ENCODE measurements at places on chromosomes 2 and 18. TPM values are rescaled to one million over a fixed set of nuclear protein-coding genes. Genes with fewer than 3 reads are reported as not detected.

GRCh38 chr2:26542194-26542455, 64.2 kb upstream of the OTOF start:
- DNase-seq, result no peak

DNA sequence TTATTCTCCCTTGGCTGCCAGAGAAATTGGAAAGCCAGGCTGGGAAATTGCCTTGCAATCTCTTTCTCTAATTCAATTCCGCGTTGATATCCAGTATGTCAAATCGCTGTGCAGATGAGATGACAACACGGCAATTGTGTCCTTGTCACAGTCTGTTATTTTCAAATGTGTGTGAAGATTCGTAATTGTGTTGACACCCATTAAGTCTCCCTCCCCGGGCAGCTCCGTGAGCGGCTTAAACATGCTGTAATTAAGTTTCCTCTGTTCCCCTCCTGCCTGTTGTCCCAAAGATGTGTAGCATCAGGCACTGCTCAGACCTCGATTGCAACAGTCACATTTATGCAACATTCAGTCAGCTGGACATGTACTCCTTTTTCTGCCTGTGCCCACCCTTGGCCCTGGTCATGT, 209.5 kb downstream of the LPIN1 start:
- DNase-seq, result no peak

Gene COL3A1
- 988 TPM for polyA plus RNA-seq

DNA sequence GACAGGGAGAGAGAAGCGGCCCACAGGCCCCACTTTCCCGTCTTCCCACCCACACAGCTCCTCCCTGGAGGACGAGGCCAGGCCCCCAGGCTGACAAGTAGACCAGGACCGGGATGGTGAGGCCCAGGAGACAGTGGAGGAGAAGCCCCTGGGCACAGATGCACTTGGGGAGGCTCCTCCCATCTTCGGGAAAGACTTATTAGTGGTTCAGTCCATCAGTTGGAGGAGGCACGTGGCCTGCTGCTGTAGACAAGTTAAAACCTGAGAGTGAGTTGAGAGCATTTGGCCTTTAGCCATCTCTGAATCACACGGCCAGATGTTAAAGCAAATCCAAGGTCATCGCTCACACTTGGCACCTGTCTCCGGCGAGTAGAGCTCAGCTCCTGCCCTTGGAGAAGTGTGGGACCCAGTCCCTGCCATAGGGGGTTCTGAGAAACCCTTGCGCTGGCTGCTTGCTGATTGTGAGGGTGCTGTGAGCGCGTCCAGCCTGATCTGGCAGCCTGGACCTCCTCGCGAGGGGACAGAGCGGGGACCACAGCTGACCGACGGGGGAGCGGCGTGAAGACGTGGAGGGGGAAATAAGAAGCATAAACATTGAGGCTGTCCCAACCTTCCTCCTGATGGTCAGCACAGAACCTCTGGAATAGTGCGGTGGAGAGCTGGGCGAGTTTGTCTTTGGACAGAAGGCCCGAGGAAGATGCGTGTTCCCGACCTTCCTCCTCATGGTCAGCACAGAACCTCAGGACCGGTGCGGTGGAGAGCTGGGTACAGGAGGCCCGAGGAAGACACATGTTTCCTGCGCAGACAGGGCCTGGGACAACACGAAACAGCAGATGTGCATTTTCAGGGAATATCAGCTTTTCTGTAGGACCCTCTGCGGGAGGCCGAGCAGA, 24.7 kb upstream of the ALLC start:
- no peak for DNase-seq

- DNase-seq, result peak; percentile 25
These were observed at the start of gene CD302 for GRCh38 chr2:159797543-159798375. Gene CD302 (minus strand): TSS chr2:159798208. CDS start chr2:159798198, 10 bp downstream.

DNA sequence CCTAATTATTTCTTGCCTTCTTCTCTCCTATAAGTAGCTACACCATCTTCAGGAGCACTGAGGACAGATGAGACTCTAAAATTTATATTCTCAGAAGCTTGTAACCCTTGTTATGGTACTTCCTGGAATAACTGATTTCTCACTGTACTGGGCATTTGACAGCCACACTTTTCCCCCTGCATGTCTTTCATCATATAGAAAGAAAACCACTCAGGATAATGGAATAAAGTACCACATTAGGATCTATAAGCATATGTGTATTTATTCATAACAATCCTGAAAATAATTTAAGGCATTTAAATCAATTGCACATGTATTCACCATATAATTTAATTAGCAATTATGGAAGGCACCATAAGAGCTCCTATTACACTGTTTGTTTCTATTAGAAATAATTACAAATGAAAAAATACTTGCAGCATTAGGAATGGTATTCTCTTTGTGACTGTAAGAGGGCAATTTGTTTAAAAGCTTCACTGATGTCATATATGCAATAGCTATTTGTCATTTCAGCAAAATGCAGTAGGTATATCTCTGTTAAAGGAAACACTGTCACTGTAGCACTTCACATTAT, 216.9 kb upstream of the FSHR start:
- DNase-seq, result no peak

Gene LRRTM1
- 28.7 TPM for polyA plus RNA-seq

GRCh38 chr2:33077844-33078243, 131.1 kb downstream of the LTBP1 start:
- peak; percentile 63 for DNase-seq

Gene SGPP2
- polyA plus RNA-seq, result 18.5 TPM

Gene CD8B2
- 0.18 TPM for polyA plus RNA-seq

- DNase-seq, result no peak
These were observed 55.6 kb downstream of the THADA start for GRCh38 chr2:43540021-43540779.

DNA sequence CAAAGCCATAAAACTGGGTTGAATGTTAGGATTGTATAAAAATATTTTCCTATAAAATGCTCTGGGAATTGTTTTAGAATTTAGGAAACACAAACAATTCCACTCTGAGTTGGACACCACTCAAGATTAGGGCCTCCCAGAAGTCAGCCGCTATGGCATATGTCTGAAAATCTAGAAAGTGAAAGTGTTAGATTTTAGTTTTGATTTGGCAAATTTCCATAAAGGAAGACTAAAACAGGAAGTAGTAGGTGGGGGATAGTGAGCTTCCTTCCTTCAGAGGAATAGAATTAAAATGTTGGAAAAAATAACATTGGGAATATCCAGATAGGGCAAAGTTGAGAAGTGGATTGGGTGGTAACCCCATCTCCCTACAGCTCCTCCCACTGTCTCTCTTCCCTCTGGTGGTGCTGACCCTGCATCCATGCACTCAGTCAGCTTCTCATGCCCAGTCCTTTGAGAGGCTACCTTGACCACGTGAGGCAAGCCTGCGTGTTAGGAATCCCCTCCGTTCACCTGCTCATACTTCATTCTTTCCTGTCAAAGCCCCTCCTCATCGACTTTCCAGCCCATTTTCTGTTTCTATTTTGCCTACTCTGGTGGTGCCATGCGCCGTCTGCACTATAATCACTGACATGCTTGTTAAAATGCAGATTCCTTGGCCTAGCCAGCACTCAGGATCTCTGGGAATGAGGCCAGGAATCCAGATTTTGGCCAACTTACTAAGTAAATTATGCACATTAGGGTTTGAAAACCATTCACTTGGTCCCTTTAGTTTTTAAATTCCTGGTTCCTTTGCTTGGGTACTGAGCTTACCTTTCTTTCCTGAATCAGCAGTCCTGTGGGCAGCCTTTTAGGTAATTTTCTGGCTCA, 83.5 kb downstream of the POLE4 start:
- no peak for DNase-seq

GRCh38 chr2:239502430-239503186, 101.8 kb upstream of the HDAC4 start:
- DNase-seq, result no peak

DNA sequence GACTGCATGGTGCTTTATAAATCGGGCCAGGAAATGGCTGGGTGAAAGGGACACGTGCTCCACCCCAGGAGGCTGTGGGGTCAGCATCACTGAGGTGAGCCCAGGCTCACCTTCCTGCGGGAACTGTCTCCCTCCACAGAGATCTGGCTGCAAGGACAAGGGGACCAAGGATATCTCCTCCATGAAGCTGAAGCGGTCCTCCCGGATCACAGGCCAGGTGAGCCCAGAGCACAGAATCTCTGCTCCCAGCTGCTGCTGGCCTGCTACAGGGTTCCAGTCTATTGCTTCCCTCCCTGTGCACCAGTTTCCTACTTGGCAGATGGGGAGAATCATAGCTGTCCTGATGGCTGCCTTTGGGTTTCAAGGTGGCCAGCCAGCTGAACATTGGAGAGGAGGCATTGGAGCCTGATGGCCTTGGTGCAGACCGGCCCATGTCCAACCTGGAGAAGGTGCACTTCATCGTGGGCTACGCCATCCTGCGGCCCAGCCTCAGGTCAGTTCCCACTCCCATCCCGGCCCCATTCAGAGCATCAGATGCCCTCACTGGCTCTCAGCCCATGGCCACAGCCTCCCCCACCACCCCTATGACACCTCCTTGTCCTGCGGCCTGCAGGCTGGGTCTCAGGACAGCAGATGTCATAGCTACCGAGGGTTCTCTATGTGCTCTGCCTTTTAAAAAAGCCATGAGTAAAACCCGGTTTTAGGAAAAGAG, 33.7 kb upstream of the GPR17 start:
- DNase-seq, result no peak

- DNase-seq, result no peak
These were observed 29.8 kb upstream of the POMC start for GRCh38 chr2:25198209-25198525.

GRCh38 chr2:114729026-114729425, 286.6 kb downstream of the DPP10 start:
- no peak for DNase-seq

Gene RNF125
- 1.6 TPM for polyA plus RNA-seq

- DNase-seq, result no peak
These were observed 3.2 kb upstream of the CHST9 start for GRCh38 chr18:27188309-27188708.

Gene BMP10
- not detected for polyA plus RNA-seq

DNA sequence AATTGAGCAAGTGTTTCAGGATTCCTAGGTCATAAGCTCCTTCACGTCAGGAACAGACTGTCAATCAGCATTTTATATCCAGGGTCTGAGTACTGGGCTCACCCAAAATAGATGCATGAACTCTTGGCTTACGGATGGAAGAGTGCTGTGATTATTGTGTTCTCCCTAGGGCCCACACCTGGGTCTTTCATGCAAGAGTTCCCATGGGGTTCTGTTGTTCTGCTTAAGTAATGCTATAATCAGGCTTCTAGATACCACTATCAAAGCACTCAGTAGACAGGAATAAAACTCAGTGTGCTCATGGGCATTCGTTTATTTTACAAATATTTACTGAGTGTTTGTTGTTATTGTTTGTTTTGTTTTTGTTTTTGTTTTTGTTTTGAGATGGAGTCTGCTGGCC, 46.4 kb upstream of the PMAIP1 start:
- no peak for DNase-seq

DNA sequence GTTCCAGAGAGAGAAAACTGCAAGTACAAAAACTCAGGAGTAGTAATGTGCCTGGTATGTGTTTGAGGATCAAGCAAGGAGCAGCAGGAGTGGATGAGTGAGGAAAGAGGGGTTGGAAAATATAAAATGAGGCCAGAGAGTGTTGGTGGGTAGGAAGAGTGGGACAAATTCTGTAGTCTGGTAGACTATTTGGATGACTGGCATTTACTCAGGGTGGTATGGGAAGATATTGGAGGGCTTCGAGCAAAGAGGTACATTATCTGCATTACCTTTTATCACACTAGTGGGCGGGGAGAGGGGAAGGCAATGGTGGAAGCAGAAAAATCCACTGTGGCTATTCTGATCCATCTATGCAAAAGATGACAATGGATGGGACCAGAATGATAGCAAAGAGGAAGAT, 381.7 kb upstream of the VWC2L start:
- DNase-seq, result no peak

GRCh38 chr2:237552908-237553307, 13.5 kb upstream of the PRLH start:
- DNase-seq, result no peak

Gene PPP1R1C
- polyA plus RNA-seq, result 1.8 TPM

- no peak for DNase-seq
These were observed 27.4 kb upstream of the TTC32 start for GRCh38 chr2:19929226-19929625.

GRCh38 chr2:143347271-143347695, 218.1 kb downstream of the ARHGAP15 start:
- no peak for DNase-seq

Gene ARID5A
- 4.0 TPM for polyA plus RNA-seq

Gene CNGA3
- not detected for polyA plus RNA-seq

Gene TUBA3D
- polyA plus RNA-seq, result 0.33 TPM

DNA sequence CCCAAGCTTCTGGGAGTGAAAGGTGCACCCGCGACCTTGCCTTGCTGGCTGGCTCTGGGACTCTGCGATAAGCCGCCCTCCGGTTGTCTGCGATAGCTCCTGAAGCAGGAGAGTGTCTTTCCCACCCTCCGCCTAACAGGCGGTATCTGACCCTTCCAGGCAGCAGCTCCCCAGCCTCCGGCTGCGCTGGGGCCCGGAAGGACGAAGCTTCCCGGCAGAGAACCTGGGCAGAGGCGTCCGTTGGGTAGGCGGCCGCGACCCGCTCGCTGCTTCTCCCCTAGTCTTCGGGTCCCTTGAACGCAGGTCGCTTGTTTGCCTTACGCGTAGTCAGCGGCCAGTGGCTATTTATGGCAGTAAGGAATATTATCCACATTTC, 446 bp upstream of the RHBDD1 start:
- DNase-seq, result no peak

- no peak for DNase-seq
These were observed 29.4 kb upstream of the NOTO start for GRCh38 chr2:73172963-73173362.

GRCh38 chr2:152336854-152337510, 2.0 kb downstream of the FMNL2 start:
- DNase-seq, result peak; percentile 27

GRCh38 chr2:159196393-159196925, 90.0 kb downstream of the WDSUB1 start:
- no peak for DNase-seq

- DNase-seq, result no peak
These were observed 106.4 kb downstream of the EXOC6B start for GRCh38 chr2:72719416-72719815.

DNA sequence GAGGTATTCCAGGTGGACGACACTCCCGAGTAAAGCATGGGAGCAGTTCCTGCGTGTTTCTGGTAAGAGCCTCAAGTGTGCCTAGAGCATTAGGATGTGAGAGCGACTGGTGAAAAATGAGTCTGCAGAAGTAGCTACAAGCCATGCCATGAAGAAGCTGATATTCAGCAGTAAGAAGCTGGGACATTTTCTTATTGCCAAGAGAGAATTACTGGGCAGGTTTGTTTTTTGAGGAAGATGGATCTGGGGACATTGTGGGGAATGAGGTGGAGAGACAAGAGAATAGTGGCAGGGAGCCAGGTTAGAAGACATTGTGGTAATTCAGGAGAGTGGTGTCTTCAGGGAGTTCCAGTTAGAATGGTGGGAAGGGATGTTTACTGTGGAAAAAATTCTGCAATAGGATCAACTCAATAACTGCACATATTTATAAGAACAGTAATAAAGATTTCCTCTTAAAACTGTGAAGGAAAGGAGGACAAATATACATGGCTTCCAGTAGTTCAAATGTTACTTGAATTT, 38.2 kb downstream of the CRIM1 start:
- DNase-seq, result no peak

GRCh38 chr2:233714121-233714520, 1.4 kb downstream of the UGT1A5 start:
- DNase-seq, result no peak
